Renal cortical epithelial cell (primary cell): ENCODE measurements at places on chromosomes 12 and 14. TPM values are rescaled to one million over a fixed set of nuclear protein-coding genes. Genes with fewer than 3 reads are reported as not detected.

RPS6KL1 gene
- total RNA-seq: 7.9 and 17.7 TPM in 2 replicates

TMTC2 gene
- total RNA-seq: 4.7 and 11.1 TPM in 2 replicates

RNASE3 gene
- total RNA-seq: not detected in 2 replicates

SIVA1 gene
- total RNA-seq: 38.8 and 248 TPM in 2 replicates

TAS2R14 gene
- total RNA-seq: 1.4 and 7.1 TPM in 2 replicates

IL22 gene
- total RNA-seq: not detected in 2 replicates

DNA sequence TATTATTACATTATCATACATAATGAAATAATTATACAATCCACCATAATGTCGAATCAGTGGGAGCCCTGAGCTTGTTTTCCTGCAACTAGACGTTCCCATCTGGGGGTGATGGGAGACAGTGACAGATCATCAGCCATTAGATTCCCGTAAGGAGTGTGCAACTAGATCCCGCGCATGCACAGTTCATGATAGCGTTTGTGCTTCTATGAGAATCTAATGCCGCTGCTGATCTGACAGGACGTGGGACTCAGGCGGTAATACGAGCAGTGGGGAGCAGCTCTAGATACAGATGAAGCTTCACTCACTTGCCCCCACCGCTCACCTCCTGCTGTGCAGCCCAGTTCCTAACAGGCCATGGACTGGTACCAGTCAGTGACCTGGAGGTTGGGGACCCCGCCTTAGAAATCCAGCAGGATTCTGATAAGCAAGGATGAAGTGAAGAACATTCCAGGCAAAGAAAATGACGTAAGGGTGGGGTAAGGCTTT is 204.6 kb downstream of the ETV6 start:
- no peak for DNase-seq

- DNase-seq: peak; percentile 76
These were observed 1159.2 kb upstream of the TMEM132C start for GRCh38 chr12:127107744-127108143.

GRCh38 chr14:94884616-94885230 is 114.8 kb upstream of the GSC start:
- no peak for DNase-seq

DNA sequence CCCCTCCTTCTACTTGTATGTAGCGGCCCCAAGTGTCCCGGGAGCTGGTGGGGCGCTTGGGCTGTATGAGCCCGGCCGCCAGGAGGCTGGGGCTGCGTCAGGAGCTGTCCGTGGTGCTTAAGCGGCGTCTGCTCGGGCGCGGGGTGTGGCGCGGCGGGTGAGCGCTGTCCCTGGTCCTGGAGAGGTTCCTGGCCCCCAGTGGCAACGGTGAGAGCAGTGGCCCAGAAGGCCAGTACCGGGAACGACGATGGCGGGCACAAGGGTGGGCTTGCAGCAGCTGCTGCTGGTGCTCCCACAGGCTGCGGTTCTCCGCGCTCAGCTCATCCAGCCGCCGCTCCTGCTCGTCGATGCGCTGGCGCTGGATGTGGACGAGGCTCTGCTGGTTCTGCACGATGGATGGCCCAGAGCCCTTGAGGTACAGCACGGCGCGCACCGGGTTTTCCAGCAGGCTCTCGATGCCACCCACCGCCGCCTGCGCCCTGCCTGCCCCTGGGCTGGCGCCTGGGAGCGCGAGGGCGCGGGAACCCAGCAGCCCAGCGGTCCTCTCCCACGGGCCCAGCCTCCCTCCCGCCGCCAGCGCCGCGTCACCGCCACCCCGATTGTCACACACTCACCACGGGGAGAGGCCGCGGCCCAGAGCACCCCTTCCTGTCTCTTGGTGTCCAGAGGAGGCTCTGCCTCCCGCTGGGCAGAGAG is 41.9 kb upstream of the FKBP4 start:
- DNase-seq: peak; percentile 8

DNA sequence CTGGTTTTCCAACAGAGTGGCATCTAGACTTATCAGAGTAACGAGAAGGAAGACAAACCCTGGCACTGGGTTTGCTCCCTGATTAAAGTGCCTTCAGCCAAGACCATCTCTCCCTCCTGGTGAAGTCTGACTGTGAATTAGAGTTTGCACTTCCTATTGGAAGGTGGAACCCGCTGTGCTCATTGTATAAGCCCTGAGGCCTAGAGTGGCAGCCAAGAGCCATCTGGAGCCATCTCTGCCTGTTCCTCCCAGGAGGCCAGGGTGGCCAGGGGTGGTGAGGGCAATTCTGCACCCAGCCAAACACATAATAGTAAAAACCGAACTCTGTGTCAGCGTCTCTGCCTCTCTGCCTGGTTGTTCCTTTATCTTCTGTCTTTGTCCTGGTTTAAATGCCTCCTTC is 25.0 kb downstream of the MFAP5 start:
- no peak for DNase-seq

DNA sequence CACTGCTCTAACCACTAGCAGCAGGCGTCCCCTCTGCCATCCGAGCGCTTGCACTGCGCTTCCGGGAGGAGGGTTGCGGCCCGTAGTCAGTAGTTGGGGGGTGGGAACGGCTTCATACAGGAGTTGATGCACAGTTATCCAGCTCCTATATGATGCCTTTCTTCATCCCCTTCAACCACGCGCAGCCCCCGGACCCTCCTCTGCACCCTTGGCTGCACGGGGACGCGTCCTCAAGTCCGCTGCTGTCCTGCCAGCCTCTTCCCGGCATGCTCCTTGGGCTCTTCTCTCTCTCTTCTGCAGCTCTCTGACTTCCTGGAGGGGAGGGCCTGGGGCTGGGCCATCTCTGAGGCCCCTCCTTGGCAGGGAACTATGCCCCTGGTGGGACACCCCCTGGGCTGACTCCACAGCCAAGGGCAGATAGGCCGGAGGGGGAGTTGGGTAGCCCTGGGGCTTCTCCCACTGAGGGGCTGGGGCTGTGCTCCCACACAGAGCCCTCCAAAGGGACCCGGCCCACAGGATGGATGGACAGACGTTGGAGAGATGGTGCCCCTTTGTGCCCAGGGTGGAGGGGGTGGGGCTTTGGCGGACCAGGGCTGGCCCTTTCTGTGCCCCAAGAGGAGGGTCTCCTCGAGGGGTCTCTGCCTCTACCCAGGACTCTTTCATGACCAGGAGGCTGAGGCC is 29.0 kb downstream of the RTL1 start:
- no peak for DNase-seq

DNA sequence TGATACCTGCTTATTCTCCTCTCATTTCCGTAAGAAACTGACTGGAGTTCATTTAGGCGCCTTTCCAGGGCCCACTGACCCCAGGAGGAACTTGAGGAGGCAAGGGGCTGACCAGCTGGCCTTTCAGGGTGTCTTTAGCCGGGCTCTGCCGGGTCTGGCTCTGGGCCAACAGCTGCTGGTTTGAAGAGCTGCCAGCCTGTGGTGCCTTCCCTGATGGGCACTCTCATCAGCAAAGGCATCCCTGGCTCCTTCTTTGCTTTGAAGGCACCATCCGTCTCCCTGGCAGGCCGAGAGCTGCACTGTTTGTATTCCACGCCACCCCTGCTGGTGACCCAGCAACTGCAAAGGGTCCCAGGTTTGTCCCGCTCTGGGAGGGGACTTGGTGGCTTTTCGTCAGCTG is 42.0 kb downstream of the IQSEC3 start:
- DNase-seq: peak; percentile 16

- DNase-seq: no peak
These were observed 141.1 kb downstream of the SLC15A5 start for GRCh38 chr12:16136219-16136988.

- no peak for DNase-seq
These were observed 51.9 kb downstream of the GALNT9 start for GRCh38 chr12:132277374-132277941.

- no peak for DNase-seq
These were observed 25.9 kb upstream of the SRP54 start for GRCh38 chr14:34956931-34957330.

DNA sequence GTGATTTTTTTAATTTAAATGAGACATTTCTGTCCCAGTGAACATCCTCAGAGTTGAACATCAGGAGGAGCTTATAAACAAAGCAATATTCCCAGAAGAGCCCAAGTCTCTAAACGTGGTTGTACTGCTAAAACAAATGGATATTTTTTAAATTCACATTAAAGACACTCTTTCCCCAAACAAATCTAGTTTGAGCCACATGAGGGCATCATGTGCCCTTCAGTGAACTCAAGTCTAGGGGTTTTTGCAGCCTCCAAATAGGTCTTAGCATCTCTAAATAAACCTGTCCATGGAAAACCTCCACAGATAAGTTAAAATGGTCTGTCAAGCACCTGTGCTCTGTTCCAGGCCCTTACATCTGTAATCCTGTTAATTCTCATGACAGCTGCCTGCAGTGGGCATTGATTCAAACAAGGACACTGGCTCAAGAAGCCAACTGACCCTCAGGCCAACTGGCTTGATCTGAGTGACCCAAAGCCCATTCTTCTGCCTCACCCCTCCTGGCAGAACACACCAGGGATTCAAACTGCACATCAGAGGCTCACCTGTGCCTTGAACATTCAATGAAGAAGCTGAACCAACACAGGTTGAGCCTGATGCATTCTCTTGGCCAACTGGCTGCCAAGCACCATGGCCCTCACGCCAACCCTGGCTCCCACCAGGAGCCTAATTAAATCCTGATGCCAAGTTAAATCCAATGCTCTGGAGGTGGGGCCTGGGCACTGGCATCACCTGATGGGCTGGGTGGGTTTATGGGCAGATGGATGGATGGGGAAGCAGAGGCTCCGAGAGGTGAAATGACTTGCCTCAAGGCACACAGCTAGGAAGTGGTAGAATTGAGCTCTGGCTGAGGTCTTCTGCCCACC is 8.6 kb downstream of the ISCU start:
- DNase-seq: peak; percentile 45

DNA sequence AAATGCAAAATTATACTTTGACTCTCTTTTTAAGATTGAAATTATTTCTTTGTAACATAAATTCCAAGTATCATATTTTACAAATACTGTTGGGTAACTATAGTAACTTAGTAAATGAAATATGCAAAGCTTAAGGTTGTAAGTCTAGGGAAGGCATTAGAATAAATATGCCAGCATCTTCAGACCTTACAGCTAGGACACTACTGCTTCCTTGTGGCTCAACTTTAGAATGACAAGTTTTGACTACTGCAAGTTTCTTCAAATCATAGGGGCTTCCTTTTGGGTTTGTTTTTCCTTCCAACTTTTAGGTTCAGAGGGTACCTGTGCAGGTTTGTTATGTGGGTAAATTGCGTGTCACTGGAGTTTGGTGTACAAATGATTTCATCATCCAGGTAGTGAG is 17.7 kb upstream of the ANP32D start:
- DNase-seq: peak; percentile 36

GRCh38 chr12:85275374-85275773 is 4.6 kb upstream of the ALX1 start:
- no peak for DNase-seq

GRCh38 chr14:27078191-27078590 is 480.4 kb upstream of the NOVA1 start:
- DNase-seq: no peak

DNA sequence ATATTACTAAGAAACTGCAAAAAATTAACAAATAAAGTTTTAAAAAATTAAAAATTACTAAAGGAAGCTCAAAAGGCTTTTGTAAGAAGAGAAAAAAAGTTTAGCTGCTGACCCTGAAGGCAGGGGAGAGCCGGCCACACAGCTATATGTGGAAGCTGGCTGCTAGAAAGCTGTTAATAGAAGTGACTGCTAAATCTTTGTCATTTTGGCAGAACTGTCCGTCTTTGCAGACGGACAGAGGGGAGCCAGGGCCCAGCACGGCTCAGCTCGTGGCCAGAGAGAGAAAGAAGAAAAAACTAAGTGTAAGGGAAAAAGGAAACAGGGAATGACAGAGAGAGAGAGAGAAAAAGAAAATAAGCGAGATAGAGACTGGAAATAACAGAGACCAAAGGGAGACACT is 27.9 kb downstream of the PRMT8 start:
- no peak for DNase-seq

- no peak for DNase-seq
These were observed 63.1 kb upstream of the GPR68 start for GRCh38 chr14:91307652-91308051.

DNA sequence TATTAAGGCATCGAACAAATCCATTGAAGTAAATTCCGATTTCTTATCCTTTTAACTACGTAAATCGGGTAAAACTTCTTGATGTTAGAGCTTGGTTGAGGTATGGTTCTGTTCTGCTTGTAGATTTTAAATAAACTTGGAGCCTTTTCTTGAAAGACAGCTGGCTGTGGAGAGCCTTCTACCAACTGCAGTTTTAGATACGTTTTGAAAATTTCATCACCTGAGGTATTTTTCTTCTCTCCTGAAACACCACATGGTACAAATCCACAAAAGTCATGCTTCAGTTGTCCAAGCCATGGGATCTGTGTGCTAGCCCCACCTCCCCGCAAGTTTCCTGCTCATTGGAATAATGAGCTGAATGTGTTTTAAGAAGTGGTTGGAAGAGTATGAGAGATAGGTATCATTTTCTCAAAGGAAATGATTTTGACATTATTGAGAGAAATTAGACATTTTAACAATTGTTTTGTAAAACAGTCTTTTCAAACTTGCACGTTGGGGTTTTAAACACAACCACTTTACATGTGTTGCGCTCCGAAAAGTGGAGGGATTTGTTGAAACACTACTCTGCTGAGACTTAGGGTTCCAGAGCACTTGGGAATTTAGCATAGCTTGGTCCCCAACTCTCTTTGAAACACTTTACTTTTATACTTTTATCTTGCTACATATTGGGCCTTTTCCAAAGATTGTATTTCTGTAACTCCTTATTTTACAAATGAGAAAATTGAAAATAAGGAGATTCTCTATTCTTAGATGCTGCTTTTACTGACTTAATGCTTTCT is 1.4 kb downstream of the PPM1A start:
- peak; percentile 90 for DNase-seq

GRCh38 chr12:95736631-95737030 is 53.9 kb downstream of the NTN4 start:
- no peak for DNase-seq

DNA sequence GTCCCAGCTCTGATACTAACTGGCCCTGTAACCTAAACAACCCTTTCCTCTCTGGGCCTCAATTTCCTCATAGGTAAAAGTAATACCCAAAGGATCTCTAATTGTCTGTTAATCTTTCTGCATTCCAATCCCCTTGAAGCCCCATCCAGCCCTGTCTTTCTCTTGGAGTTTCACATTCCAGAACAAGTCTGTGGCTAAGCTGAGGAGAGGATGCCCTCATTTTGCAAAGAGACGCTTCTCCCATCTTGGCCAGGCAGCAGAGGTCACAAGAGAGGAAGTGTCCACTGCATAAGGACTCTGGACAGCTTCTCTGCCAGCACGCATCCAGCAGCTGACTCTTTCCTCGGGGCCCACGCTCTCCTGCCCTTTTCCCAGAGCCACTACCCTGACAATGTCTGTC is 263.4 kb upstream of the FKBP4 start:
- no peak for DNase-seq

- peak; percentile 78 for DNase-seq
These were observed 334.3 kb upstream of the SYT1 start for GRCh38 chr12:78530100-78530765.

- DNase-seq: peak; percentile 56
These were observed 24.3 kb downstream of the MVK start for GRCh38 chr12:109597795-109598427.

GRCh38 chr12:110498984-110499706 is 2.8 kb downstream of the VPS29 start:
- peak; percentile 47 for DNase-seq

DNA sequence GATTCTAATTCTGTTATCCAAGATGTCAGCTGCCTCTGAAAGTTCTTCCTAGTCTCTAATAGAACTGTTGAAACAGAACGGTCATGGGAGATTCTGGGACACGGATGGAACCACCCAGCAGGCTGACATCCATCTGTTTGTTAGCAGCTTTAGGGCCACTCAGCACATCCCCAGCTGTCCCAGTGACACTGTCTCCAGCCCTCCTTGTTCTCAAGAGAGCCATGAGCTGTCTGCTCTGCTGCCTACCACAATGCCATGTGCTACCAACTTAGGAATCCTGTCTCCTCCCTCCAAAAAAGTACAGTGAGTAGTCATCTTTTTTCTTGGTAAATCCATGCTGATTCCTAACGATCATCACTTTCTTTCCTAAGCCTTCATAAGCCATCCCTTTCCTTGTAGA is 130.5 kb downstream of the ZFP36L1 start:
- DNase-seq: no peak
